ENCODE measurements at places on chromosomes 13 and 19.

- DNase-seq: no peak
Measured at GRCh38 chr13:35596321-35597030, 120.0 kb upstream of the MAB21L1 start.

DNA sequence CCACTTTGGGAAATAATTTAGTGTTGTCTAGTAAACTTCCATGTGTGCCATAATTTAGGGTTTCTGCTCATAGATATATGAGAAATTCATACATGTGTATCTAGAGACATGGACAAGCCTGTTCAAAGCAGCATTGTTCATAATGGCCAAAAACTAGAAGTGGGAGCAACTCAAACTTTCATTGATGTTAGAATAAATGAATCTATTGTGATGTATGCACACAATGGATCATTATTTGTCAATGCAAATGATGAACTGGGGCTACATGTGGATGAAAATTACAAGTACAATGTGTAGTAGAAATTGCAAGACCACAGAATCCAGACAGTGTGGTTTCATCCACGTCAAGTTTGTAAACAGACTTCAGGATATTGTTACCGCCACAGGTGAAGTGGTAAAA is 284.7 kb downstream of the SLC7A1 start:
- DNase-seq: no peak

DNA sequence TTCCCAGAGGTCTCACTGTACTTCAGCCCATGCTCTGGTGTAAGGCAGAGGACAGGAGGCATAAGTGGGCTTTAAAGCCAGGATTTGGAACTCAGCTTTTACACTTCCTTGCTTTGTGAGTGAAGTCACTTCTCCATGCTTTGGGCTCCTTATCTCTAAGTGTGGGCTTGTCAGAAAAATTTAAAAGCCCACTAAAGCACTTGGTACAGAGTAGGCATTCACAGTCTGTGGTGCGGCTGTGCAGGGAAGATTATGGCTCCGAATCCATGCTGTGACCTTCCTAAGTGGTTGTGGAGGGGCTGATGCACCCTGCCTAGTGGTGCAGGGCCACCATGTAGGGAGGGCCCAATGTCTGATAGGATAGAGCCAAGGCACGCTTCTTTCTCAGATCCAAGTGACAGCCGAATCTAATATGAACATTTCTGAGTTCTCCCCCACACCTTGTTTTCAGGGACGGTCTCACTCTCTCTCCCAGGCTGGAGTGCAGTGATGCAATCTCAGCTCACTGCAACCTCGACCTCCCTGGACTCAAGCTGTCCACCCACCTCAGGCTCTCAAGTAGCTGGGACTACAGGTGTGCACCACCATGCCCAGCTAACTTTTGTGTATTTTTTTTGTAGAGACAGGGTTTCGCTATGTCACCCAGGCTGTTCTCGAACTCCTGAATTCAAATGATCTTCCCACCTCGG is 6.9 kb downstream of the TIMM29 start:
- DNase-seq: no peak

- DNase-seq: no peak
Measured at GRCh38 chr13:46035066-46035465, 17.5 kb downstream of the ZC3H13 start.
